ENCODE measurements at places on chromosomes 13 and 19.

DNA sequence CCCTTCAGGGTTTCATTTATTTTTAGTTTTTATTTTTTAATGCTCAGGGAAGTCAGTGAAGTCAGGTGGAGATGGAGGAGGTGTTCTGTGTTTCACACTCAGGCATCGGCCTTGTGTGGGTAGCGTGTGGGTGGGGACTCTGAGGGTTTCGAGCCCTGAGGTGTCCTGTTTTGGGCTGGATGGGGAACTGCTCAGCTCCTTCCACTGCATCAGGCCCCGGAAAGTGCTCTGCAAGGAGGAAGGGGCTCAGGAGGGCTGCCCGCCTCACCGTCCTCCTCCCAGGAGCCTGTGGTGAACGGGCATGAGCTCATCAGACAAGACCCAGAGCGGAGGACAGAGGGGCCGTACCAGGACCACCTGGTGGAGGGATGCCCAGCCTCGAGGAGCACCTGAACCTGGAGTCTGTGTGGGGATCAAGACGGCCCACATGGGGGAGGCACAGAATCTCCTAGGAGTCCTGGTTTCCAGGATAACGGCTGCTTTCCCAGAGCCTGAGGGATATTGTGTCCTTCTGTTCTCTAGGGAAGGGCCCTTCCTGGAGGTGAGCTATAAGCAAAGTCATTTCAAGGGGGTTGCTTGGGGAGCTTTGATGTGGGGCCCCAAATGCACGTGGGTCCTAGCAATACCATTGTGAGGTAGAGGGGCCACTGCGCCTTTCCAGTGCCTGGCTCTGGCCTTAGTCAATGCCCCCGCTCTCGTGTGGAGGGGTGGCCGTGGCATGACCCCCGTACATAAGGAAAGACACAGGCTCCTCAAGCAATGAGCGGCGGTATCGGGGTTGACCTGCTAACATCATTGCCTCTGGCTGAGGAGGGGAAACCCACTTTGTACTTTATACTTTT is 13.5 kb upstream of the GAS6 start:
- no peak for DNase-seq

- DNase-seq: no peak
Measured at GRCh38 chr13:44237881-44238421, 135.7 kb upstream of the SERP2 start.

DNA sequence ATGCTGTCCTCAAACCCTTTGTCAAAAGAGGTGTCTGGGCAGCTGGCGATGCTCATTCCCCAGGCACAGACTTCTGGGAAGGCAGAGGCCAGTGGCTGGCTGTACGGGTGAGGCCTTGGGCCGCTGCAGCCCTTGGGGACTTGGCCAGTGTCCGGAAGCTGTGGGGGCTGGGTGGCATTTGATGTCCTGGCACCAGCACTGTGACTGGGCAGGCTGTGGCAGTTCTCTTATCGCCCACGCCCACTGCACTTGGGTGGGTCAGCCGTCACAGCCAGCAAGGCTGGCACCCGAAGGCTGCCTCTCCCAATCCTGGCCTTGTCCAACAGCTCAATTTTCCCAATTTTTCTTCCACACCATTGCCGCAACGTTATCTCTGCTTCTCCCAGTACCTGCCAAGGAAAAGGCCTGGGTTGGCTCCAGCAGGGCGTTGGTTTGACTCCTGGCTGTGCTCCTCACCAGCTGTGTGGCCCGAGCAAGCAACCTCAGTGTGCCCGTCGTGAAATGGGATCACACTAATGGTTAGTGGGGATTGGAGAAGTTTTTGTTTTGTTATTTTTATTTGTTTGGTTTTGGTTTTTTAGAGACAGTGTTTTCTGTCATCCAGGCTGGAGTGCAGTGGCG is 12.7 kb upstream of the SLC44A2 start:
- DNase-seq: no peak

- DNase-seq: no peak
Measured at GRCh38 chr19:30686826-30687566, 314.8 kb downstream of the ZNF536 start.

DNA sequence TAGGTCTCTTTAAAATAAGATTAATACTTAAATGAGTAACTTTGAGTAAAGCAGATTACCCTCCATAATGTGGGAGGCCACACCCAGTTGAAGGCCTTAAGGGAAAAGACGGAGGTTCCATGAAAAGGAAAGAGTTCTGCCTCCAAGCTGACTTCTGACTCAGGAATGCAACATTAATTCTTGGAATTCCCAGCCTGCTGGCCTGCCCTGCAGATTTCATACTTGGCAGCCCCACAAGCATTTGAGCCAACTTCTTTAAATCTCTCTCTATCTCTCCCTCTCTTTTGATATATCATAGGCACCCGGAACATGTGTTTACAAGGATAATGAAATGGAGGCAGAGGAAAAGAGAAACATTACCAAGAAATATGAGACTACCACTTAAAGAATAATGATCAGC is 902.3 kb upstream of the MIR17HG start:
- no peak for DNase-seq

DNA sequence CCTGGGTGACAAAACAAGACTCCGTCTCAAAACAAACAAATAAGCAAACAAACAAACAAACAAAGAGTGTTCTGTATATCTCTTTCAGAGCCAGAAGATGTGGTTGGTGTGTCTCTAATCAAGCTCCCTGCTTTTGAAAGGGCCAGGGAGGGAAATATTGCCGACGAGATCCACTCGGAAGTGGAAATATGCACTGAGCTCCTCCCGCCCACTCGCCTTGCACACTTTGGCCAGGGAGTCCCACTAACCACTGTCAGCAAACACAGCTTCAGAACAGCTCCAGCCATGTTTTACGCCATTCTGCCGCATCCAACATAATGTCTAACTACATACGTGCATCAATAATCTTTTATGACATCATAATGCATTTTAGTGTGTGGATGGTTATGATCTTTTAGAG is 155.5 kb upstream of the VSTM2B start:
- DNase-seq: no peak

- DNase-seq: no peak
Measured at GRCh38 chr19:4032436-4032835, 24.9 kb downstream of the PIAS4 start.

GRCh38 chr13:98385606-98386005 is 191.3 kb downstream of the STK24 start:
- DNase-seq: no peak

- peak; percentile 52 for DNase-seq
Measured at GRCh38 chr19:29528350-29528945, 2.7 kb downstream of the VSTM2B start.

GRCh38 chr13:78420814-78421213 is 182.5 kb downstream of the POU4F1 start:
- DNase-seq: no peak

DNA sequence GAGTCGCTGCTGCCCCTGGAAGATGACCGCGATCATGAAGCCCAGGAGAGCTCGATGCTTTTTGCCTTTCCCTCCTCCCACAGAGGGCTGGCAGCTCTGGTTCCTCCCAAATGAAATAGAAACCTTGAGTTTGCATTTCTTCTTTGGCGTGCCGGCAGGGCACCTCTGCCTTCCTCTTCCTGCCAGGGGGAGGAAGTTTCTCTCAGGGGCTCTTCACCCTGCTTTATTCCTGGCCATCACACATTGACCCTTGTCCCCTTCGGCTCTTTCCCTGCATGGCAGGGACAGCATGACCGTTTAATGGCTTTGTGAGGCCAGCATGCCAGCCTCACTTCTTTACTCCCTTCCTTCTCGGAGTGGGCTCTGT is 47.9 kb downstream of the ACTN4 start:
- DNase-seq: no peak

GRCh38 chr19:57830071-57830602 is at the start of gene ZNF587B:
ZNF587B (plus strand) TSS chr19:57830299; CDS start chr19:57830529, 230 bp downstream.
- DNase-seq: peak; percentile 55

DNA sequence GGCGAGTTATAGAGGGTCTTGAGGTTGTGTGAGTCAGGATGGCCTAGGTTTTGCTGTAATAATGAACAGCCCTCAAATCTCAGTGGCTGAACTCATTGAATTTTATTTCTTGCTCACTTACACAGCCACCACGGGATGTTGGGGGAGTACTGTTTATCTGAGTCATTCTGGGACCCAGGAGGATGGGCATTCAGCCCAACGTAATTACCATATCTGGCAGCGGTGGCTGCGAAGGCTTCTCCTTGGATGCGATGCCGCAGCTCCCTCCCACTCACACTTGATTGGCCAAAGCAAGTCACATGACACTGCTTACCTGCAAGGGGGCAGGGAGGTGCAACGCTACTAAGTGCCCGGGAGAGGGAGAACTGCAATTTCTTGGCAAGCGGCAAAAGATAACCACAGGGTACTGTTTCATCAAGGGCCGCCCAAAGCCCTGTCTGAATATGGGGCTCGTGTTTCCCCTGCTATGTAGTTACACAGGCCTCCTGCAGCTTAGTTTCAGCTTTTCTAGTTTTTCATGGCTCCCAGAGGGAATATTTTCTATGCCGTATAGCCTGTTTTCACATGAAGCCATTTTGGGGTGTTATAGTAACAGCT is 19.9 kb downstream of the ZSWIM9 start:
- DNase-seq: peak; percentile 48

DNA sequence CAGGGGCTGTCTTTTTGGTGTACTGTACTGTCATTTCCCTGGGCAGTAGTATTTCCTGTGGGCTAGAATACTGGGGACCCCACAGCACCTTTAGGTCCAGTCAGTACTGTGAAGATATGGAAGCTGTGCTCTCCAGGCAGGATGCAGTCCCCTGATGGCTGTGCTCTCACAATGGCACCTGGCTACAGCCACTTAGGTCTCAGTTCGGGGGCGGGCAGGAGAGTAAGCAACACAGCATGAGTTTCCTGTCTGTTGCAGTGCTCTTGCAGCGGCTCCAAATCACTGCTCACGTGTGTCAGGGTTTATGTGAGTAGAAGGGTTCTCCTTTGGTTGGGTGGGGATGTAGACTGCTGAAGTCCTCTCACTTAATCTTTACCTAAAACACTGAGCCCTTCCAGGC is 810.4 kb downstream of the DACH1 start:
- no peak for DNase-seq
